ENCODE measurements at places on chromosomes 13 and 19.
A peak's percentile ranks its signal among the peaks of the same experiment; 100 is the strongest.

- DNase-seq = peak; percentile 64
Measured at GRCh38 chr19:58476498-58477015, 405 bp downstream of the ZNF446 start.

DNA sequence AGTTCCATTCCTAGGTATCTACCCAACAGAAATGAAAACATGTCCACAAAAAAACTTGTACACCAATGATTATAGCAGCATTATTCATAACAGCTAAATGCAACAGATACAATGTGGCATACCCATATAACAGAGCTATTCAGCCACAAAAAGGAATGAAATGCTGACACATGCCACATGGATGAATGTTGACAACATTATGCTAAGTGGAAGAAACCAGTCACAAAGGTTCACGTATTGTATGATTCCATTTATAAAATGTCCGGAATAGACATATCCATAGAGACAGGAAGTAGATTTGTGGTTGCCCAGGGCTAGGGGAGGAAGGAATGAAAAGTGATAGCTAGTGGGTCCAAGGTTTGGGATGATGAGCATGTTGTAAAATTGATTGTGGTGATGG is 10.8 kb downstream of the CRYL1 start:
- no peak for DNase-seq

DNA sequence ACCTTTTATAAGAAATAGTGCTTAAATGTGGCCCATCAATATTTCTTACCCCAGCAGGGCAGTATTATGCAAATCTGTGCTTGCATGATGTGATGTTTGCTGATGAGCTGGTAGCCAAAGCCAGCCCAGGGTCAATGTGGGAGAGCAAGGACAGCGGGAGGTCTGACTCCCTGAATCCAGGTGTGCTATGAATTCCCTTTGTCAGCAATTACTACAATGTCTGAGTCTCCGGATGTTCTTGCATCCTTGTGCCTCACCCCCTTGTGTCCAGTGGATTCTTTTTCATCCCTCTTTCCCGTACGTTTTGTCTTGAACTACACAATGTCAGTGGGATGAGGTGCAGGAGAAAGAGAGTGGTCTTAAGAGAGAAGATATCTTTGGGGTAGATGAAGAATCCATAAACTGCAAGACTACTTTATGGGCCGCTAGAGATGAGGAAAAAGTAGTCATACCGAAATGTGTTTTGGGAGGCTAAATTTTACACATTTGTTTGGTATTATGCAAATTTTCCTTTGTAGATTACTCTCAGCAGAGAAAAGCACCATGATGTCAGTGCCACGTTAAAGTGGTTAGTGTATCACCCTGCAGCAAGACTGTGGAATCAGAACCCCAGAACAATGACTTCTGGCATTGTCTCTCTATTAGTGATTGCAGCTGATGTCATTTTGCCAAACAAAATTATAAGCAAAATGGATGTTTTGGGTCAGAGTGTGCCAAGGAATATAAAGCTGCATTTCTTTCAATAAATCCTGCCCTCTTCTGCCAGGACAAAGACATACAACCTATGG is 53.5 kb upstream of the TSHZ3 start:
- no peak for DNase-seq

DNA sequence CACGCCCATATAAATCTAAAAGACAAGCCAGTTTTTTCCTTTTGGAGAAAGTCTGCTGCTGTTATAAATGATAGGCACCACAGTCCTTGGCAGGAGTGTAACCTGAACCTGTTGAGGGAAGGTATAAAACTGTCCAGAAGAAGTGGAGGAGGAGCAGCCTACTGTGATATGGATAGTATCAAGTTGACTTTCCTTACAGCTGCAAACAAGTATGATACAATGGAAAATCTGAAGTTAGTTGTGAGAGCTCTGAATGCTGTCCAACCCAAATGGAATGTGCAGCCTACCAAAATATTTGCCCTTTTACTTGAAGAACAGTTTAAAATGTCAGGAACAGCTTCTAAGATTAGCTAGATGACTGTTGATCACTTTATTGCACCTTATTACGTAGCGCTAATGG is 399.6 kb downstream of the FGF14 start:
- no peak for DNase-seq

GRCh38 chr13:36979361-36980050 is 19.6 kb downstream of the ALG5 start:
- DNase-seq = no peak

DNA sequence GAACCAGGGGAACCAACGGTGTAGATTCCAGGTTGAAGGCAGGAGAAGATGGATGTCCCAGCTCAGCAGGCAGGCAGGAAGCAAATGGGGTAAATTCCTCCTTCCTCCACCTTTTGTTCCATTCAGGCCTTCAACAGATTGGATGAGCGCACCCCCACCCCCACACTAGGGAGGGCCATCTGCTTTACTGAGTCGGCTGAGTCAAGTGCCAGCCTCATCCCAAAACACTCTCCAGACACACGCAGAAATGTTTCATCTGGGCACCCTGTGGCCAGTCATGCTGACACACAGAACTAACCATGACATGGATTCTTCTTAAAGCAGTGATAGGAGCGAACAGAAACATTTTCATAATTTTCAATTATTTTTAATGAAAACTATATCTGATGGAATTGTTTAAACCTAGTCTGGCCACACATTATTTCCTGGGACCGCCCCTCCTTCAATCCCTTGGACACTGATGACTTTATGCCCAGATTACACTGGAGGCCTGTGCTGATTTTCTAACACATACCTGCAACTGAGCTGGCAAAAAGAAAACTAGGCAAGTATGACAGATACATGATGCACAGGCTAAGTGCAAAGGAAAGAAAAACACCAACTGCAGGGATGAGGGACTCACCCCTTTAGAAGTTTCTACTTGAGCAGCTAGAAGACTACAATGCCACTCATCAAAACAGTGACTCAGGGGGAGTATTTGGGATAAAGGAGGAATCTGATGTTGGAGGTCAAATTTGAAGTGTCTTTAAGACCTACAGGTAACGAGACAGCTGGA is 154.2 kb downstream of the TNFRSF19 start:
- no peak for DNase-seq

GRCh38 chr13:32150239-32150638 is 118.7 kb downstream of the FRY start:
- DNase-seq = no peak

DNA sequence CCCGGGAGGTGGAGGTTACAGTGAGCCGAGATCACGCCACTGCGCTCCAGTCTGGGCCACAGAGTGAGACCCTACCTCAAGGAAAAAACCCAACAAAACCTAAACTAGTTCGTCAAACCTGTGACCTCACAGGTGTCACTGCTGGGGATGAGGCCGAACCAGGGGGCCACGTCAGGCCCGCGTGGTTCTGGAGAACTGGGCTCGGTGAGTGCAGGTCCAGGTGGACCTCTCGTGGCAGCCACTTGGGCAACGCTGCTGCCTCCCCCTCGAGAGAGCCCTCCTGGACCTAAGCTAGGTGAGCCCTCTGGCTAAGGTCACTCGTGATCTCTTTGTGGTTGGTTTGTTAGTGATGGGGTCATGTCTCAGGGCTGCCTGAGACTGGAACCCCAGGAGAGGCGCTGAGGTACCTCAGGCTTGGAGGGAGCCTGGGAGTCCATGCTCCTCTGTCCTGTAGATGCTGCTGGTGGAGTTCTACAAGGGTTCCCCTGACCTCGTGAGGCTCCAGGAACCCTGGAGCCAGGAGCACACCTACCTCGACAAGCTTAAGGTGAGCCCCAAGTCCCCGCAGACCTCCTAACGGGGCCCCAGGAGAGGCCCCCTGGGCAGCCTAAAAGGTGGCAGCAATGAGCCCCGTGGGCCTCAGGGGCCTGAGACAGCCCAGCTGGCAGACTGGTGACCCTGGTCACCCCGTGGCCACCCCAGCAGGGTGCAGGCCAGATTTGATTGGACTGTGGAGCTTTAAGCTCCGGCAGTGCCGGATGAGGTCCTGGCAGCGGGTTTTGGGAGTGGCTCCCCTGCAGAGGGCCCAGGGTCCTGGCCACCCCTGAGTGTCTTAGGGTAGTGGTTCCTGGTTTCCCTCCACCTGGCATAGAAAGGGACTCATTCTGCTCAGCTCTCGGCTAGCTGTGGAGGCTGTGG is 15.6 kb downstream of the MPND start:
- no peak for DNase-seq

DNA sequence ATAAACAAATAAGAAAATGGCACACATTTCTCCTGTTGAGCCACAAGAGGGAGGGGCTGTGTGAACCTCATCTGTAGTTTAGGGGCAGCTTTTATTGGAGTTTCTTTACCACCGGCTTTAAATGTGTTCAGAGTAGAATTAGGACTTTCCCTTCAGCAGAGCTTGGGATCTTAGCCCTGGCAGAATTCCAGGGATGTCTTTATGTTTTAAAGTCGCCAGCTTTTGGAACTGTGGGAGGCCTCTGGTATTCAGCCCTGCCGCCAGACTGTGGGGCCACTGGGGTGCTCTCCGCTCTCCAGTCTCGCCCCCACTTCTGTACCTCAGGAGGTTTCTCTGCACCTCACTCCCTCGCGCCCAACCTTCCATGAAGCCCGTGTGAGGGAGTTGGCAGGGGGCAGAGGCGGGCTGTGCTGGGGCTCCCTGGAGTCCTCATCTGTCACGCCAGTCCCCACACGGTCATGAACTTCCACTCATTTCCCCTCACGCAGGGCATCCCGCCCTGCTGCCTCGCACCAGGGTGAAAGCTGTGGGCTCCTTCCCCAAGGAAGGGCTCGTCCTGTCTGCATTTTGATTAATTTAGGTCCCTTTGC is 31.5 kb downstream of the CCDC8 start:
- DNase-seq = no peak

GRCh38 chr19:56927791-56928207 is 87.3 kb upstream of the PEG3 start:
- DNase-seq = no peak

- no peak for DNase-seq
Measured at GRCh38 chr19:23160766-23161165, 43.9 kb downstream of the ZNF730 start.

- DNase-seq = no peak
Measured at GRCh38 chr13:89878904-89879303, 1468.6 kb upstream of the MIR17HG start.

GRCh38 chr13:71481046-71481445 is 386.0 kb downstream of the DACH1 start:
- DNase-seq = no peak

- no peak for DNase-seq
Measured at GRCh38 chr19:29571181-29571580, 34.9 kb upstream of the POP4 start.

DNA sequence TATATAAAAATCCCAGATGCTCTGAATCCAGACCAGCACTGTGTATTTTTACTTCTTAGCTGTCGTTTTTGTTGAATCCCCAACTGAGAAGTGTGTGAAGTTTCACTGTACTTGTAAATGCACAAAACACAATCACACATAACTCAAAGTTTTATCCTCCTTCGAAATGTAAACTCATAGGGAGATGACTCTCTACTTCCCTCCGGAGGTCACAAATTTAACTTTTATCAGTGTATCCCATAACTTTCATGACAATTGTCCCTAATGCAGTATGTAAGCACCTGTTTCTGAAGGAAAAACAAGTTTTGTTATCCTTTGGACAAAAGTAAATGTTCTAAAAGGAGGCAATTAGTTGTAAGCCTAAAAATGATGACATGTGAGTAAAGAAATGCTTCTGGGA is 665.0 kb upstream of the SLITRK6 start:
- peak; percentile 19 for DNase-seq

DNA sequence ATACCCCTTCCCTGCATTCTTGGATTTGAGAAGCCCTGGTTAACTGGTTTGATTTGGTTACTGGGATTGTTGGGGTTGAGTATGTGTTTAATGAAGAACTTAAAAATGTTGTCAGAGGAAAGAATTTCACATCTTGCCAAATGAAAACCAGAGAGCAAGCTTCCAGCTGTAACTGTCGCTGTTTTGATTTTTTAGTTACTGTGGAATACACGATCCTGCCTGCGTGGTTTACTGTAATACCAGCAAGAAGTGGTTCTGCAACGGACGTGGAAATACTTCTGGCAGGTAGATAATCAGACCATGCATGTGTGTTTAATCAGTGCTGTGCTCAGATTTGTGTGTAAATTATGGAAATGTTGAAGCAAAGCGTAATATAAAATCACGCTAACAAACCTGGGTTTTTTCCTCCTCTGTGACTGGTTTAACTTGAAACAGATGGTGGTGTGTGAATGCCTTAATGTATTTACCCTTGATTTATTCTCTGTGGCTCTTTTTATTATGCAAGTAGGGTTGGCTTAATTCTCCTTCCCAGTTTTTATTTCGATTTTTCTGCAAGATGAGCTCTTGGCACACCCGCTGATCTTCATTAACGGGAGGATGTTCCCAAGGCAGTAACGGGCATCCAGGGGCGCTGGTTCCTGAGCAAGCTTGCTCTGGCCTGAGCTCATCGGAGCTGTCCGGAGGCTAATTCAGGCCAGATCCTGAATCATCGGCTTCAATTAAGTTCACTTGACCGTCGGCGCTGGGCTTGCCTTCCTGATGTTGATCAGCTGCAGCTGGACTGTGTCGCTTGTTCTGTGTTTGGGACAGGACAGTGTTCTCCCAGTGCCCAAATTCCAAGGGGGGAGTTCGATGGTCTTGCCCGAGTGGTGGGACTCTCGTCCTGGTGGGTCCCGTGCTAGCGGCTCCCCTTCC is 16.0 kb downstream of the UPF1 start:
- no peak for DNase-seq

DNA sequence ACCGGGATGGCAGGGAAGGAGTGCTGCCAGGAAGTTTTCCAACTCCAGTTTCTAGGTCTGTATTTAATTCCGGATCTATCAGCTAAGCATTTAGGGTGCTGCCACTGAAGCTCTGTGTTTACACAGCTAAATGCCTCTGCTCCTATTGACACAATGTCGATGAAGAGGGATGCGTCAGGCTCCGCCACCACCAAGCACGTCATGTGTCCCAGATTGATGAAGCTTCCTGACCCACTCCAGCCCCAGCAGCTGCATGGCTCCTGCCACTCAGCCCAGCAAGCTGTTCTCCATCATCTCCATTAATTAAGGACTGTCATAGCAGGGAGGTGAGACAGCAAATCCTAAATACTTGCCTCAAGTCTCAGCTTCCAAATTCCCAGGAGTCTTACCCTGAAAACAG is 435.2 kb upstream of the ZNF507 start:
- DNase-seq = no peak

DNA sequence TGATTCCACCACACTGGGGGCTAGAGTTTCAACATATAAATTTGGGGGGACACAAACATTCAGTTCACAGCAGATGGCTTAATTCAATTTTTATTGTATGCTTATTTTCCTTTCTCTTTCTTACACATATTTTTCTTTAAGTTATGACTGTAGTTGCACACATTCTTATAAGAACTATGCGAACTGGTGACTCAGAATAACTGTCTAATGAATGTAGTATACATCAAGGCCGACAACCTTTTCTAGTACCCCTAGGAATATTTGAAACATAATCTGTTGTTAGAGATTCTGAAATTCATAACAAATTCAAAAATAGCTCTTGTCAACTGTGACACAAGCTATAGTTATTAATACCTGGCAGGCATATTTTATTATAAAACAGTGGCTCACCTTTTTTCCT is 695.6 kb downstream of the PCDH9 start:
- no peak for DNase-seq

DNA sequence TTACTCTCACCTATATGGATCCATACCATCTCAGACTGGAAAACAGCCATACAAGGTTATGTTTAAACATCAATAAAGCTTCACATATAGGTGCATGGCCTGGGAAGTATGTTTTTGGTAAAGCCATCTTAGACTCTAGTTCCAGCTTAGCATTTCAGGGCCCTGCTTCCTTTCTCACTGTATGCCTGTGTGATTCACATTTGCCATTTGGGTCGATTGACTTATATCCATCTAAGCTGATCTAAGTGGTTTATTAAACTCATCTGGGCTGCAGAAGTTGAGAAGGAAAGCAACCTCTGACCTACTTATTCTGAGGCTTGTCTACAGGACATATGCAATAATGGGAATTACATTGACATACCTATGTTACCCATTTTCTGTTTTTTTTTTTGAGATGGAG is 33.5 kb downstream of the ZNF506 start:
- no peak for DNase-seq

Measured in NCI-H1417 (cell line).